ENCODE measurements at places on chromosomes 4 and X.

DNA sequence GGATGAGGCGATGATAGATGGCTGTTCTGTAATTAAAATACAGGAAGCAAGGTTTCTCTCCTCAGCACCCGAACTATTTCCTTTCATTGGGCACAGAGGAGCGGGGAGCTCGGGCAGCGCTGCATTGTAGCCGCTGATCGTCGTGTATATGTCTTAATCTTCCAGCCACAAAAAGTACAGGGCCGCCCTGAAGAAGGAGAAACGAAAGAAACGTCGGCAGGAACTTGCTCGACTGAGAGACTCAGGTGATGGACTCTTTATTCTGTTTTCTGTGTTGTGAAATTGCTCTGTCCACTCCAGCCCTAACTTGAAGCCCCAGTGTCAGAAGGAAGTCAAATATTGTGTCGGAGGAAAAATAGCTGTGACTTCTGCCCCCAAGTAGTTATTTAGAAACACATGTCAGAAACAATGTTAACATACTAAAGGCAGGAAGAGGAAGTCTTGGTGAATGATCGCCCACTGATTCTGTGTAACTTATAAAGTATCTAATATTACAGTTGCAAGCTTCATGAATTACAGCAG lies 546 bp downstream of the ZRSR2 start:
- DNase-seq = peak; percentile 7

- DNase-seq = no peak
Observed at GRCh38 chr4:26003056-26003455, 89.0 kb downstream of the SMIM20 start.

DNA sequence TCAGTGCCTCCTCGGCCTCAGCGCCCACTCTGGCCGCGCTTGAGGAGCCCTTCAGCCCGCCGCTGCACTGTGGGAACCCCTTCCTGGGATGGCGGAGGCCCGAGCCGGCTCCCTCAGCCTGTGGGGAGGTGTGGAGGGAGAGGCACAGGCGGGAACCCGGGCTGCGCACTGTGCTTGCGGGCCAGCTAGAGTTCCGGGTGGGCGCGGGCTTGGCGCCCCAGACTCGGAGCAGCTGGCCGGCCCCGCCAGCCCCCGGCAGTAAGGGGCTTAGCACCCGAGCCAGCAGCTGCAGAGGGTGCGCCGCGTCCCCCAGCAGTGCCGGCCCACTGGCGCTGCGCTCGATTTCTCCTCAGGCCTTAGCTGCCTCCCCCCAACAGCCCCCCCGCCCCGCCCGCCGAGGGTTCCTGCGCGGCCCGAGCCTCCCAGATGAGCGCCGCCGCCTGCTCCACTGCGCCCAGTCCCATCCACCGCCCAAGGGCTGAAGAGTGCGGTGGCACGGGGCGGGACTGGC lies 1137.0 kb downstream of the PCDH18 start:
- DNase-seq = no peak

GRCh38 chr4:19329077-19329476 lies 922.6 kb upstream of the SLIT2 start:
- DNase-seq = no peak

DNA sequence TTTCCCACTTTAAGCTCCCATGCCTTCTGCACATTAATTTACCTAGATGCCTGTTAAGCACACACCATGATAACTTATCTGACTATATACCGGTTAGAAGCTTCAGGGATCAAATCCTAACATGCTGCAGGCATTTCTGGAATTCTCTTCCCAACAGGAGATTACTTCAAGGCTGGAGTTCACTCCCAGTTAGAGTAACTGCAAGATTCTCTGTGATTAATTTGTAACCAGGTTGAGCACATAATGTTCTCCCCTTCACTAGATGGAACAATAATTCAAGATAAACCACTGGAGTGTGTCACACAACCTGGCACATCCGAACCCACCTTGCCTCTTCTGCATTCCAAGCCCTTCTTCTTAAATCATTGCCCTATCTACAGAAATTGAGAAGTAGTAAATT lies 11.8 kb upstream of the UGT2A3 start:
- DNase-seq = no peak

DNA sequence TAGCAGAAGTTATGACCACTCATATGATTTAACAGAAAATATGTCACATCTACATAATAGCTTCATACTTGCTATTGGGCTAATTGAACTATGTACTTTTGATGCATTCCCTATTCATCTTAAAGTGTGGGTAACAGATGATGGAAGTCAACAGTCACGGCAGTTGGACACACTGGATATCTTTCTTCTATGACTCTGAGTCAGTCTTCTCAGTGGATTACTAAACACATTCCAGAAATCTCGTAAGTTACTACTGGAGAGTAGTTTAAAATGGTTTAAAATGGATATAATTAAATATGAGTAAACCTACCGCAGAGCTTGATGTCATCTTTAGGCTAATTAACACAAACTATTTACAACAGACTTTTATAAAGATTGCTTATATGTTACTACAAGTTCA lies 30.1 kb upstream of the CFAP299 start:
- DNase-seq = no peak

DNA sequence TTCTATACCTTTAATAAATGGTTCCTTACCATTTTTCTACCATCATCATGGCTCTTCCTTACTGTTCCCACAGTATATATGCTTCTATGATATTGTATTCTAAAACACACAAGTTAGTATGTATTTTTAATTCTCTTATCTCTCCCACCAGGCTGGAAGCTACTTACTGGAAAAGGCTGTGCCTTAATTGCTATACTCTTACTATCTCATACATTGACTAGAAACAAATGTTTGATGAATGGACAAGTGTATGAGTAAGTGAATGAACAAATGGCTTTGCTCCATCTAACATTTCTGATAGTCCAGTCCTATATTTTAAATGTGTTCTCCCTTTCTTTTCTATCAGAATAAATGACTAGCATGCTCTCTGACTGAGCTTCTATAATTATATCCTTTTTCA lies 320.8 kb upstream of the RASGEF1B start:
- no peak for DNase-seq

- no peak for DNase-seq
Observed at GRCh38 chrX:153333266-153333665, 687 bp upstream of the ZNF275 start.

DNA sequence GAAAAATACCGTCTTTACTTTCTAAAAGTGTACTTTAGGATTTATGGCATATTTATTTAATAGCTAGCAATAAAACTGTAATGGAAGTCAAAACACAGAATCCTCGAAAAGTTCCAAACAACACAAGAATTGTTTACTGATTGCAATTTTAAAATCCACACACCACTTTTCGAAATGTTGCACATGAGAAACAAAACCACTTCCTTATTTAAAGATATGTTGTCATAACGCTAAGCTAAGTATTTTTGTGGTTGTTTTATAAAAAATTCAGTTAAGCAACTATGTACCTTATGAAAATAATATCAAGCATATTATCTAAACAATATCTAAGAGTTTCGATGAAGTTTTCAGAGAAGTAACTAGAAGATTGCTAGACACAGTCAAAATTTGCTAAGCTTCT lies 344 bp downstream of the TMPRSS11D start:
- peak; percentile 63 for DNase-seq

- no peak for DNase-seq
Observed at GRCh38 chr4:1196421-1197183, 24.2 kb upstream of the SPON2 start.

DNA sequence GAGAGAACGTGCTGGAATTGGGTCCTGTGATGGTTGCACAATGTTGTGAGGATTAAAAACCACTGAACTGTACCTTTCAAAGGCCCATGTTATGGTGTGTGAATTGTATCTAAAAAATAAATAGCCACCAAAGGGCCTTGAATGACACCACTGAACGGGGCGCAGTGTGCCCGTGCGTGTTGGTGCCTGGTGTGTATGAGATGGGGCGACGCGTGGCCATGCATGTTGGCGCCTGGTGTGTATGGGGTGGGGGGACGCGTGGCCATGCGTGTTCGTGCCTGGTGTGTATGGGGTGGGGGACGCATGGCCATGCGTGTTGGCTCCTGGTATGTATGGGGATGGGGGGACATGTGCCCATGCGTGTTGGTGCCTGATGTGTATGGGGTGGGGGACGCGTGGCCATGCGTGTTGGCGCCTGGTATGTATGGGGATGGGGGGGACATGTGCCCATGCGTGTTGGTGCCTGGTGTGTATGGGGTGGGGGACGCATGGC lies 66.6 kb upstream of the HELT start:
- DNase-seq = no peak

DNA sequence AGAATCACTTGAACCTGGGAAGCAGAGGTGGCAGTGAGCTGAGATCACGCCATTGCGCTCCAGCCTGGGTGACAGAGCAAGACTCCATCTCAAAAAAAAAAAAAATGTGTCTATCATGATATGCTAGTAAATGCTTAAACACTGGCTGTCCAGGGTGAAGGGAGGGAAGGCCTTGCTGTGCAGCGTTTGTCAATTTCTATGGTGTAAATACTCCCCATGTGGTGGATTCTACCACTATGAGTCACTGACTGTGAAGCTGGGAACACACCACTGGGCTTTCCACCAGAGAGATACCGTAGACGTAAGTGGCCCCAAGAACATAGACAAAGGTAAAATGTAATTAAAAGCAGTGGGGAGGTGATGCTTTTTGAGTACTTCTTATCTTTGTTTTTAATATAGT lies 51.3 kb upstream of the LEF1 start:
- DNase-seq = no peak

- DNase-seq = peak; percentile 24
Observed at GRCh38 chrX:43958529-43958928, 14.7 kb downstream of the NDP start.

GRCh38 chr4:176792326-176793059 lies at the start of gene VEGFC:
TSS of gene VEGFC (minus strand) at chr4:176792922. CDS start at chr4:176792311, 611 bp downstream.
- DNase-seq = no peak

GRCh38 chr4:33477715-33478114 lies 2757.5 kb downstream of the PCDH7 start:
- DNase-seq = no peak

- DNase-seq = no peak
Observed at GRCh38 chr4:24913119-24913485, 260 bp upstream of the CCDC149 start.
